ENCODE measurements at places on chromosomes 16 and 17.

DNA sequence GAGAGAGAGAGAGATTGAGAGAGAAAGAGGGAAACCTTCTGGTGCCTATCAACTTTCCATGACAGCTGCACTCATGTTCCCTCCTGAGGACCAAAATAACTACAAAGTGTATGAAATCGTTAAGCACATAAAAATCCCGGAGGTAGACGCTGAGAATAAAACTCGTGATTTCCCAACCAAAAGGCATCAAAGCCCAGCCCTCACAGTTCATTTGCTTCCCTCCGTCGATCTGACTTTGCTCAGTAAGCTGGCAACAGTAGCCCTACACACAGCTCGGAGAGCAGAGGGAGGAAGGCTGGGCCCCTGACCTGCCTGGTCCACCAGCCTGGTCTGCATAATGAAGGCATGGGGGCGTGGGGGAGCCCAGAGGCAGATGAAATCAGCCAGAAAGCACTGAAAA lies 273.9 kb upstream of the ZFHX3 start:
- DNase-seq = no peak

DNA sequence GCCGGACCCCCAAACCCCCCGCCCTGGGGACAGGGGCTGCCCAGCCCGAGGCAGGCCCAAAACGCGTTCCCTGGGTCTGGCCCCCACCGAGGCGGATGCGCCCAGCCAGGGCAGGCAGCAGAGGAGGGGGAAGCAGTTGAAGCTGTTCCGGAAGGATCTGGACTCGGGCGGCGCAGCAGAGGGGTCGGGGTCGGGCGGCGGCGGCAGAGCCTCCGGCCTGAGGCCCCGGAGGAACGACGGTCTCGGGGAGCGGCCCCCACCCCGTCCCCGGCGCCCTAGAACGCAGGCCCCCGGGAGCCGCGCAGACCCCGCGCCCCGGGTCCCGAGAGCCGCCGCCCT lies 22.9 kb upstream of the ZFPM1 start:
- DNase-seq = peak; percentile 32

GRCh38 chr16:9183682-9184353 lies 92.4 kb downstream of the HAPSTR1 start:
- no peak for DNase-seq

- DNase-seq = no peak
Measured at GRCh38 chr16:12542818-12543699, 260.6 kb downstream of the CPPED1 start.

DNA sequence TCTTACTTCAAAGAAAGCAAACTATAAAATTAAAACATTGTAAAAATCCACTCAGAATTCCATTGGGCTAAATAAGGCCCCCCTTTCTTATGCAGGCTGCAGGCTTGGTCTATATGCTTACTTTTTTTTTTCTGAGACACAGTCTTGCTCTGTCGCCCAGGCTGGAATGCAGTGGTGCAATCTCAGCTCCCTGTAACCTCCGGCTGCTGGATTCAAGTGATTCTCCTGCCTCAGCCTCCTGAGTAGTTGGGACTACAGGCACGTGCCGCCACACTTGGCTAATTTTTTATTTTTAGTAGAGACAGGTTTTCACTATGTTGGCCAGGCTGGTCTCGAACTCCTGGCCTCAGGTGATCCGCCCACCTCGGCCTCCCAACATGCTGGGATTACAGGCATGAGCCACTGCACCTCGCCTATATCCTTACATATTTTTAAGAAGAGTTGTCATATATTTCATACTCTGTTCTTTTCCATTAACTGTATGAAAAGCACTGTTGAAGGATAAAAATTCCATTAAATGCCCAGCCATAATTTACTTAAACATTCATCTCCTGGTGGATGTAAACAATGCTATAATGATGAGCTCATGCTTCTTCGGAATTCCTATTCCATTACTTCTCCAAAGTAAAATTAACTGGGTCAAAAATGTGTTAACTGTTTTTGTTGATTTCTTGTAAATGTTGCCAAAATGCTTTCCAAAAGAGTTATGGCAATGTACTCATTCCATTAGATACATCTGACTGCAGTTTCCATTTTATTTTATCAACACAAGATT lies 17.8 kb downstream of the SNN start:
- no peak for DNase-seq

DNA sequence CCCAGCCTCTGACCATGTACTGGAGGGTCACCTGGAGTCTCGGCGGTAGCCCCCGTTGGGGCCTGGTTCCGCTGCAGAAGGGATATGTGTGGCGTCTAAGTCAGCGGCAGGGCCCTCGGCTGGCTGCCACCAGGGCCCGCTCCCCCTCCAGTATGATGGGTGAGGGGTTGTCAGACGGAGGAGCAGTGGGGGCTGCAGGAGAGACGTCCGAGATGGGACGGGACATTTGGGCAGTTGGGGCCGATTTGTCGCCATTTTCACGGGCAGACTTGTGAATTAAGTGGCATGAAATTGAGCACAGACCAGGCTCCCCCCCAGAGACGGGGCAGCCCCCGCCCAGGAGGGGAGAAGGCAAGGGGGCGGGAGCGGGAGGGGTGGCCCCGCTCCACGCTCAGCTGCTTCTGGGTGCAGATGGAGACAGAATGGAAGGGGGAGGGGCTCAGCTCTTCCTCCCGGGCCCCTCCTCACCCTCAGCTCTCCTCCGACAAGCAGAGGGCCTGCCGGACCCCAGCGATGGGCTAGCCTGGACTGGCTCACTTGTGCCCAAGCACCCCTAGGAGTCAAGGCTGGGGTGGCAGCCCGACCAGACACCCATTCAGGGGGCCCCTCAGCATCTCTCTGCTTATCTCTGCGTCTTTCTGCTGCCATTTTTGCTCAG lies 52.7 kb upstream of the LHX1 start:
- no peak for DNase-seq

Data from activated naive CD4-positive, alpha-beta T cell treated with anti-CD3 and anti-CD28 coated beads, Interleukin-2, amount 50 U/mL, for 16 hours (primary cell).